ENCODE measurements at places on chromosomes 11 and 22.

GRCh38 chr11:78218707-78219492 is 30.2 kb downstream of the USP35 start:
- no peak for DNase-seq

GRCh38 chr22:33867118-33867866 is 53.0 kb downstream of the LARGE1 start:
- DNase-seq, result no peak

DNA sequence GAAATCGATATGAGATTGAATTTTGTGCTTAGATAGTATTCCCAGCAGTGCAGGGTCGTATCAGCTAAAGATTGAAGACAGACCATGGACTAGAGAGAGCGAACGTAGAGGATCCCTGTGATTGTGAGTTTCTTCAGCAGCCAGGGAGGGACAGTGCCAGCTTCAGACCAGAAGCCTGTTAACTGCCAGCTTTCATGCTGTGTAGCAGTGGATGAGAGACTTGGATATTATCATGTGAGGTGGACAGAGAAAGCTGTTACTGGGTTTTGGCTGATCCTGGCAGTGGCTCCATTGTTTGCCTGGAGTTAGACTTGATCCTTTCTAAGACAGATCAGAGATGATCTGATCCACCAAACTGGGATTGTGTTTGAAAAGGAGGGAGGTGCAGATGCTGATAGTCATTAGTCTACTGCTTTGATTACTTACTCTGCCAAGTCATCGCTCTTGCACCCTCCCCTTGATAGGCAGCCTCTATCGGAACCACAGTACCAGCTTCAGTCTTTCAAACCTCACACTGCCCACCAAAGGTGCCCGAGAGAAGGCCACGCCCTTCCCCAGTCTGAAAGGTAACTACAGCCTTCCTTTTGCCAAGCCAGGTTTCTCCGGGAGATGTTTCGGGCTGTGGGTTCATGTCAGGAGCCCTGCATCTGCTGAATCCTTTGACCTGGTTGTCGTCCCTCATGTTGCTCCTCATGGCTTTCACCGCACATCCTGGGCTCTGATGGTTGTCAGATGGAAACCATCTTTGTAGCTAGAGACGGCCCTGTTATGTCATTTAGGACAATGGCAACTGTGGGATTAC is 16.2 kb downstream of the MADD start:
- no peak for DNase-seq

GRCh38 chr11:16169956-16170847 is 186.1 kb downstream of the SOX6 start:
- no peak for DNase-seq

DNA sequence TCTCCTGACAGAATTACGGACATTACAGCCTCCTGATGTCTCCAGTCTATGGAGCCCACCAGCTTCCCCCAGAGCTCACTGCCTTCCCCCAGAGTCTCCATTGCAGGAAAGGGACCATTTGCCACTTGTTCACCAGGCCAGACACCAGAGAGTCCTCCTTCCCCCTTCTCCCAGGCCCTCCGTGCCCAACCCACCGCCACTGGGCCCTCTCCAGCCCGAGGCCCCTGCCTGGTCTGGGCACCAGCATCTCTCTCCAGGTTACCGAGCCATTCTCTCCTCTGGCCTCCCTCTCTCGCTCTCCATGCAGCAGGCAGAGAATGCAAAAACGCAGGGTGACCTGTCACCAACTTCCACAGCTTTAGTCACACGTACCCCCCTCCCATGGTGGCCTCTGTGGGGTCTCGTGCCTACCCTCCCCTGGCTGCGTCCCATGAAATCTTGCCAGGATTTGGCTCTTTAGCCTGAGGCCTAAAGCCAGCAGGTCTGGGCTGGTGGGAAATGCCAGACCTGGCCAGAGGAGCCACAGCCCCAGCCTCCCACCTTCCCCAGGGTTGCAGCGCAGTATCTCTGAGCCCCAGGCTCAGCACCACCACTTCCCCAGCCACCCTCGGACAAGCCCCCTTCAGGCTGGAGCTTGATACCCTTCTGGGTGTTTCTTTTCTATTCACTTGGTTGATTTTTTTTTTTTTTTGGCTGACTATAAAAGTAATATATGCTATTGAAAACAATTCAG is 6.8 kb upstream of the SERPINH1 start:
- DNase-seq, result no peak

DNA sequence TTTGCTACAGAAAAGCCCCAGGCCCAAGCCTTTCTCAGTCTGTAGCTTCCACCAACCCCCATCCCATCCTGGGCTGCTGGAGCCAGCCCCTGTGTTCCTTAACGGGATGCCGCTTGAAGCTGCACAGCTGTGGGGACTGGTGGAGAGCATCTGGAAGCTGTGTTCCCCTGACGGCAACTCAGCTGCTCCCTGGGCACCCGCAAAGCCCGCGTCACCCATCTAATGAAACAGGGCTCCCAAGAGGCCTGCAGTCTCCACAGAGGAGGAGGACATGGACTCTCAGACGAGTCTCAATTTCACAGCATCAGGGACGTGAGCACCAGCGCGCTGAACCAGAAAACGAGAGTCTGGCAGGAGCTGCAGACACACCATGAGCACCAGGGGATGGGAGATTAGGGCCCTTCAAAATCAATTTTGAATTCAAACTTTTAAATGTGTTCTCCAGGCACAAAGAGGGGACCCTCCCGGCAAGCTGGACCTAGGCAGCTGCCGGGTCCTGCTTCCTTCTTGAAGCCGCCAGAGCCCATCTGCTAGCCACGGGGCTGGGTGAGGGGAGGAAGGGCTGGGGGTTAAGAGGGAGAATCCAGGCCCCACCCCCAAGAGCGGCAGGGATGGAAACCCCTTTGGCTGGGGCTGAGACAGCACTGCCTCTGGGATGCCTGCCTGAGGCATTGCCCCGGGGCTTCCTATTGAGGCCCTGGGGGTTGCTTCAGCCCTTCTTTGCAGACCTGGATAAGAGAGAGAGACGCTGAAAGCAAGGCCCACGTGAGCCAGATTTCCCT is 21.0 kb downstream of the LMO1 start:
- DNase-seq, result no peak

GRCh38 chr11:80980227-80980626 is 1539.4 kb upstream of the TENM4 start:
- no peak for DNase-seq

DNA sequence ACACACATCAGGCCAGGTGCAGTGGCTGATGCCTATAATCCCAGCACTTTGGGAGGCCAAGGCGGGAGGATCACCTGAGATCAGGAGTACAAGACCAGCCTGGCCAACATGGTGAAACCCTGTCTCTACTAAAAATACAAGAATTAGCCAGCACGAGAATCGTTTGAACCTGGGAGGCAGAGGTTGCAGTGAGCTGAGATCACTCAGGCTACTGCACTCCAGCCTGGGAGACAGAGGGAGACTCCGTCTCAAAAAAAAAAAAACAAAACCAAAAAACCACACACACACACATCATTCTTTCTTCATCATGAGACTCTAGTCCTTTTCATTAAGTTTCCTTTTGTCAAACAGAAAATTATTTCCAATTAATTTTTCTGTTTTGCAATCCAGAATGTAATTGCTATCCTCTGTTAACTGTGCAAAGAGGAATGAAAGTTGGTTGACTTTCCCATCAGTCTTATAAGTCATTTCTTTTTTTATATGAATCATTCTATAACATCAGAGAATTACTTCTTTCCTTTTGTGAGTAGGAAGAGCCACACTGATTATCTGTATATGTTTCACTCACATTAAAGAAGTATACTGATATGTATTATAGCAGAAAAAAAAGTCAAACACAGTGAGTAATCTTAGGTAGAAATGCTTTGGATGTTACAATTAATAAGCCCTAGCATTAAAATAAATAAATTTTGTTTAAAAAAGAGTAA is 52.2 kb downstream of the HORMAD2 start:
- DNase-seq, result no peak

GRCh38 chr11:94175535-94175934 is 46.9 kb downstream of the PANX1 start:
- no peak for DNase-seq

GRCh38 chr22:46545086-46545792 is 7.8 kb upstream of the CELSR1 start:
- DNase-seq, result no peak

GRCh38 chr11:85647604-85648299 is at the start of gene TMEM126A:
Gene TMEM126A (plus strand): TSS chr11:85647967. CDS start chr11:85650256, 2,289 bp downstream.
- DNase-seq, result peak; percentile 91

GRCh38 chr22:19086896-19087295 is 35.3 kb downstream of the DGCR2 start:
- no peak for DNase-seq

DNA sequence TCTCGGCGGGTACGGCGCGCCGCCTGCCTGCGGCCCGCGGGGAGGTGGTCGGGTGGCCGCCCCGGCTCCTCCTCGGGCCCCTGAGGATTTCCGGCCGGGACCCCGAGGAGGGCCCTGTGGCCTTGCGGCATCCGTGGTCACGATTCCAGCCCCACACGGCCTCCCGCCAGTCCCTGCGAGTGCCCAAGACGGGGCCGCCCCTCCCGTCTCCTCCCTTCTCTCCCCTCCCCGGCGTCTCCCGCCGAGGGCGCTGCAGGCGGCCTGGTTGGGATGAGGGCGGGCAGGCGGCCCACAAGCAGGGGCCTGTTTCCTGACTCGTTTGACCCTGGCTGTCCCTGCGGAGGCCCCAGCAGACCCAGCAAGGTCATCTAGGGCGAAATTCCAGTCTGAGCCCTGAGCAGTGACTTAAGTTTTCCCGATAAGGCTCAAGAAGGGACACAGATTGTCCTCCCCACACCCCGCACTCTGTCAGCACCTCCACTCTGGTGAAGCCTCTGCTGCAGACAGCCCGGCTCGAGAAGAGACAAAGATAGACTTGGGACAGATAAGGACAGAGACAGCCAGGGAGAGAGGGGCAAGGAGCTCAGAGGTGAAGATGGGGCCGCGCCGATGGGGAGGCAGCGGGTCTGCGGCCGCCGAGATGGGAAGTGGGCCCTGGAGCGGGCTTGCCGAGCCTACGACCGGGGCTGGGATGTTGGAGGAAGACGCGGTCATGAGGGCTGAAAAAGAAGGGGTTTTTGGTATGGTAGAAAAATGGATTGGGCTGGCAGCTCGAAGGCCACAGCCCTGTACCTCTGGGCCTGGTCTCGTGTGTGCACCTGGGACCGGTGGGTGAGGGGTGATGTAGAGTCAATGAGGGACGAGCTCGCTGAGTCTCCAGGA is 95.0 kb downstream of the SWAP70 start:
- DNase-seq, result peak; percentile 57

DNA sequence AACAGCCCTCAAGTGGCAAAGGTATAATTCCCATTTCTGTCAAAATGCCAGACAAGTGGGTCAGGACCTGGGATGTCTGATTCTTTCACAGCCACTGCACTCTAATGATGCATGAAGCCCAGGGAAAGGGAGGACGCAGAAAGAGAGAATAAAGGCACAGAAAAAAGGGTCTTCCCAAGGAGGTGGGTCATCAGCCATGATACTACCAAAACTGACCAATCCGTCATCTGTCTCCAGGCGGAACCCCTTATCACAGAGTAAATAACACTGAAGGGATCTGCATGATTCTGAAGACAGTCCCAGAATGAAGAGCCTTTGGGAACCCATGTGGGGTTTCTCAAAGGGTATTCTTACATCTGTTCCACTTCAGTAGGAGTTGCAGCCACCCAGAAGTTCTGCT is 73.8 kb upstream of the OPCML start:
- DNase-seq, result no peak

- no peak for DNase-seq
These were observed 10.2 kb downstream of the CKAP5 start for GRCh38 chr11:46835897-46836296.

DNA sequence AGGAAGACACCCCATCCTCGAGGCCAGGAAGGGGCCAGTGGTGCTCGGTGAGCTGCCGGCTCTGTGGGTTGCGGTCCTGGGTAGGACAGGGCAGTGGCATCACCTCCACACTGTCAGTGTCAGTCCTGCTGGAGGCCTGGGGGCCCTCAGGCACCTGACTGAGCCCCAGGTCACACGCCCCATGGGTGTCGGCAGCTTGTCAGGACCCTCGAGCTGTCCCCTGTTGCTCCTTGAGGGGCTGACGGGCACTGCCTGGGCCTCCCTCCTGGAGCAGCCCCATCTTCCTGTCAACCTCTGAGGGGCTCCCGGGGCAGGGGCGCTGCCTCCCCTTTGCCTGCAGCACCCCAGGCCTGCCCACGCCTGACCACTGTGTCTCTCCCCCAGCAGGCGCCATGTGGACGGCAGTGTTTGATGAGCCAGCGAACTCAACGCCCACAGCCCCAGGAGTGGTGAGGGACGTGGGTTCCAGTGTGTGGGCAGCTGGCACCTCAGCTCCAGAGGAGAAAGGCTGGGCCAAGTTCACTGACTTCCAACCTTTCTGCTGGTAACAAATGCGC is 35.4 kb downstream of the SBF1 start:
- DNase-seq, result no peak

GRCh38 chr11:118343981-118344515 is at the start of gene CD3G:
Gene CD3G (plus strand): TSS chr11:118344344. CDS start chr11:118344424, 80 bp downstream.
- peak; percentile 60 for DNase-seq

GRCh38 chr22:36028646-36029405 is at the start of gene RBFOX2:
Gene RBFOX2 (minus strand): TSS chr22:36028824. CDS start chr22:36028425, 399 bp downstream.
- peak; percentile 75 for DNase-seq

DNA sequence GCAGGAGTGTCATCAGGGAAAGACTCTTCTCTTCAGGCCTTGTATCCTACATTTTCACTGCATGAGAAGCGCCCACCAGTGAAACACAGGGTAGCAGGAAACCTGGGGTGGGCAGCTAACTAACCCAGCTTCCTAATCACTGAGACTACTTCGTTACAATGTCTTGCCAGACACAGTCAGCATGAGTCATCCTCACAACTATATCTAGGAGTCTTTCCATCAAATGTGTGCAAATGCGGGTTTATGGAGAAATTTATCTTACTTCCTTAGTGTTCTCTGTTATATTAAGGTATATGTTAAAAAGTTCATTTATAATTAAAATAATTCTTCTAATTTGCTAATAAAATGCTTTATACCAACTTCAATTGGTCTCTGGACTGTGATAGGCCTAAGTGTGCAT is 79.9 kb upstream of the RAB1B start:
- no peak for DNase-seq

GRCh38 chr11:66542362-66542761 is 3.5 kb downstream of the ZDHHC24 start:
- DNase-seq, result no peak

DNA sequence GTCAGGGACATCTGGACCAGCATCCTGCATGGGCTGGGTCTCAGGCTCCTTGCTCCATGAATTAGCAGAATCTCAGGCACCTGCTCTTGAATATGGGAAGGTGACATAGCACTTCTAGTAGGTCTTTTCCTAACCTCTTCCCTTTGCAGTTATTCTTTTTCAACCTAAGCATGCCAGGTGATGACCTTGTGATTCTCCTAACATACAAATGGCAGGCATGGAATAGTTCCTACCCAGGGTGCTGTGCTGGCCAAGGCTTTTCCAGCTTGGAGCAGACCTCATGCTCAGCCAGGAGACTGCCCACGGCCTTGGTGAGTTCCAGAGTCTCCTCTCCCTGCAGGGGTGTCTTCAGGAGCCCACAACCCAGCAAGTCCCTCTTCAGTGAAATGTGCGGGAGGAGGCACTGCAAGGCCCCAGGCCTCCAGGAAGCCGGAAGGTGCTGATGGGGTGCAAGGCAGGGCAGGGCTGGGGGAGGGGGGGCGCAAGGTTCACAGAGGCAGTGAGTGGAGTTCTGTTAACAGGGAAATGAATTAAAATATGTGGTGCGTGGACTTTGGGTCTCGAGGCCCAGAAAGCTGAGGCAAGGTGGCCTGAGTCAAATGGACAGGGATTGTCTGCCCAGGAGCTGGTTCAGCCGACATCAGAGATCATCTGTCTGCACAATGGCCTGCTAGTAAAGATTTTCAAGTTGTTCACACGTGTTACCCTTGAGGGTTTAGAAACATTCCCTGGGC is 75.9 kb upstream of the SEPTIN5 start:
- DNase-seq, result no peak
